H4 (cell line): ENCODE measurements at places on chromosomes 3 and 15. TPM values are rescaled to one million over a fixed set of nuclear protein-coding genes. Genes with fewer than 3 reads are reported as not detected.

GOLGA6A gene
- not detected in 2 replicates for total RNA-seq

CHRNA5 gene
- 27.0 and 39.4 TPM in 2 replicates for total RNA-seq

NEK10 gene
- 1.8 and 1.9 TPM in 2 replicates for total RNA-seq

PLA1A gene
- 0.04 and 0.18 TPM in 2 replicates for total RNA-seq

KIF7 gene
- total RNA-seq = 3.3 and 3.6 TPM in 2 replicates

CHST2 gene
- total RNA-seq = 0.88 and 0.89 TPM in 2 replicates

PPIB gene
- 966 and 1,104 TPM in 2 replicates for total RNA-seq

CPLX3 gene
- total RNA-seq = not detected in 2 replicates

BFSP2 gene
- not detected in 2 replicates for total RNA-seq

GNAT1 gene
- total RNA-seq = not detected in 2 replicates

SHC4 gene
- 0.93 and 1.3 TPM in 2 replicates for total RNA-seq

KIF23 gene
- total RNA-seq = 45.0 and 67.5 TPM in 2 replicates

TMEM45A gene
- total RNA-seq = 22.1 and 31.6 TPM in 2 replicates

HRH1 gene
- 1.9 and 3.9 TPM in 2 replicates for total RNA-seq

PAK6 gene
- total RNA-seq = 2.4 TPM in 1 of 2 replicates, not detected in the other

MYO1E gene
- 9.2 and 18.4 TPM in 2 replicates for total RNA-seq

LRRIQ4 gene
- total RNA-seq = not detected in 2 replicates

GPR87 gene
- total RNA-seq = 0.23 TPM in 1 of 2 replicates, not detected in the other

MUC4 gene
- not detected in 2 replicates for total RNA-seq

MAGI1 gene
- total RNA-seq = 0.93 and 1.4 TPM in 2 replicates

GRK7 gene
- not detected in 2 replicates for total RNA-seq

FOXP1 gene
- 13.1 and 15.9 TPM in 2 replicates for total RNA-seq

FBXO45 gene
- total RNA-seq = 18.0 and 19.2 TPM in 2 replicates

SST gene
- not detected in 2 replicates for total RNA-seq

SNURF gene
- total RNA-seq = 12.5 and 13.2 TPM in 2 replicates

ALS2CL gene
- total RNA-seq = 0.25 and 0.39 TPM in 2 replicates

SNTN gene
- total RNA-seq = not detected in 2 replicates

PIK3CA gene
- 17.9 and 21.0 TPM in 2 replicates for total RNA-seq

GOLGA8N gene
- total RNA-seq = 0.45 and 0.91 TPM in 2 replicates

SYNPR gene
- not detected in 2 replicates for total RNA-seq

MAN2A2 gene
- total RNA-seq = 3.9 and 10.0 TPM in 2 replicates

TMEM207 gene
- total RNA-seq = not detected in 2 replicates

PRR20G gene
- not detected in 2 replicates for total RNA-seq

SERPINI2 gene
- total RNA-seq = 0.12 TPM in 1 of 2 replicates, not detected in the other

PTPRG gene
- total RNA-seq = 15.7 and 16.1 TPM in 2 replicates
